SJSA1 (cell line): ENCODE measurements at places on chromosomes 6 and 20.
A peak's percentile ranks its signal among the peaks of the same experiment; 100 is the strongest.

GRCh38 chr20:24098886-24099285 is 110.3 kb upstream of the GGTLC1 start:
- DNase-seq: peak; percentile 30

GRCh38 chr6:64681416-64682160 is 1025.4 kb downstream of the EYS start:
- no peak for DNase-seq

DNA sequence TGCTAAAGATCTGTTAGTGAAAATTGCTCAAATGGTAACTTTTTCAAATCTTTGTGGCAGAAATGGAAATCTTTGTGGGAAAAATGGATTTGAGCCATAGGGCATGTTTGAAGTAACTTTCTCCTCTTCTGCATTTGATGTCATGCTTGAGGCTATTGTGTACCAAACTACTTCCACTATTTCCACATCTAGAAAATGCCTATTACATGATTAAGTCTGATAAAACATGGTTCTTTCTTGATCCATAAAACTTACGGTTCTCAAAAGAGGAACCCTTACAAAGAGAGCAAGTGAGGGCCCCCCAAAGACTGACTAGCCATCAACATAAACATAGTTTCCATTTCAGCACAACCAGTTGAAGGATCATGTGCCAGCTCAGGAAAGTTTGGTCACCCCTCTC is 150.6 kb downstream of the NFATC2 start:
- DNase-seq: no peak

DNA sequence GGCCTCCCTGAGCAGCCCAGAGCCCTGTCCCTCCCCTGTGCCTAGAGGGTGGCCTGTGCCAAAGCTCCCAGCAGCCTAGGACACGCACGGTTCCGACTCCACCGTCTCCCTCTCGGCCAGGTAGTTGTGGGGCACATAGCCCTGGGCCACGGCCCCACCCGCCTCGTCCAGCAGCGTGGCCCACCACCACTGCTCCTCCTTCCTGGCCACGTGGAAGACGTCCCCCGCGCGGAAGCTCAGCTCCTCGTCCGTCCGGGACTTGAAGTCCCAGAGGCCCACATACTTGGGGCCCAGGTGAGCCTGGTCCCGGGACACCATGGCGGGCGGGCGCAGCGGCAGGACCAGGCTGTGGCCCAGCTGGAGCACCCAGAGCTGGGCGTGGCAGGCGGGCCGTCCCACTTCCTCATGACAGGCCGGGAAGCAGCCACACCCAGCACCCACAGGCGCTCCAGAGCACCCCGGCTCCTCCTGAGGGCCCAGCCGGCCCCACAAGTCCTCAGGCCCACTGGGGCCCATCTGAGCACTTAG is at the start of gene PTK6:
Gene PTK6, minus strand, starts transcription at position 380 of the 528 bp plus-strand sequence. Its CDS starts 62 bp downstream, at position 318.
- no peak for DNase-seq

GRCh38 chr20:57787990-57788781 is 78.4 kb upstream of the PMEPA1 start:
- no peak for DNase-seq
